Germinal center (tissue), 1 donor: ENCODE measurements at places on chromosomes 4 and X.

DNA sequence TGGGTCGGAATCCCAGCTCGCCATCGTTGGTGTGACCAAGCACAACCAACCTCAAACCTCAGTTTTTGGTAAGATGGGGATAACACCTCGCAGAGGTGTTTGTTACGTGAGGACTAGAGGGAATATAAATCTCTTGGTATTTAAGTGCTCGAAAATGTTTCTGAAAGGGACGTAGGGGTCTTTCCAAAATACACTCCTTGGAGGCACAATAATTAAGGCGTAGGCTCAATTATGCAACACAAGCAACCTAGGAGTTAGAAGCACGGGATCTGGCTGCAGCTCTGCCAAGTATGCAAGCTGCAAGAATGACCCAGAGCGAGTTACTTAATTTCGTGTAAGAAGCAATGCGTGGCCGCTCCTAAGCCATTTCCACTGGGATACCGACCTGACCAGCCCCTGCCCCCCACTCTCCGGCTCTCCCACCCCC, 552 bp downstream of the ADH5 start:
- no peak for DNase-seq

DNA sequence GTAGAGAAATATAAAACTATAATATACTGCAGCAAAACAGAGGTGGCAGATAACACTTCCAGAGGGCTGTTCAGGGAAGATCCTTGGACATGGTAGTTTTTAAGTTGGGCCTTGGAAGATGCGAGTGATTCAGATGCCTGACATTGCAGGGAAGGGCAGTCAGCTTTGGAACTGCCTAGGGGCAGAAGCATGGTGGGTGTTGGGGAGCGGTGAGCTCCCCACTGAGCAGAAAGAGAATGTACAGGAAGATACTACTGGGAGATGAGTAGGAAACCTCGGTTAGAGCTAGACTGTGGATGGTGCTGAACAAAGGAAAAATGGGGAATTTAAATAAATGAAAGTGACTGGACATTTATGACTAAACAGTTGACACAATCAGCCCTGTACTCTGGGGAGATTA, 24.9 kb upstream of the SEC24B start:
- DNase-seq: no peak

GRCh38 chr4:186487726-186488125, 67.6 kb downstream of the MTNR1A start:
- DNase-seq: no peak

DNA sequence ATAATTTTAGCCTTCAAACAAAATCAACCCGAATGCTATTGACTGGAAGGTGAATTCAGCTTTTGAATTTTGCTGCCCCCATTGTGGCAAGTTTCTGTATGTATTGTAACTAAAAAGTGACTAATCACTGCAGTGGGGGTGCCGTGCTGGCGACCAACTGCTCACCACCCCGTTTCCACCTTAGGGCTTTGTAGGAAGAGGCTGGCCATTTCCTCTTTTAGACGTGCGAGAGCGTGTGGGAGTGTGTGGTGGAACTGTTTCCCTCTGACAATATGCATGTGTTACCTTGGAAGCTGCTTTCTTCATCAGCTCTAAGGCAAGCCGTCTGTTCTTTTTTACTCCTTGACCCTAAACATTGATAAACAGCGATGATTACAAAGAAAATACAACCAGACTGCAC, 78.8 kb downstream of the SEL1L3 start:
- no peak for DNase-seq

- no peak for DNase-seq
These were observed 43.9 kb upstream of the SLC25A4 start for GRCh38 chr4:185099024-185099682.

DNA sequence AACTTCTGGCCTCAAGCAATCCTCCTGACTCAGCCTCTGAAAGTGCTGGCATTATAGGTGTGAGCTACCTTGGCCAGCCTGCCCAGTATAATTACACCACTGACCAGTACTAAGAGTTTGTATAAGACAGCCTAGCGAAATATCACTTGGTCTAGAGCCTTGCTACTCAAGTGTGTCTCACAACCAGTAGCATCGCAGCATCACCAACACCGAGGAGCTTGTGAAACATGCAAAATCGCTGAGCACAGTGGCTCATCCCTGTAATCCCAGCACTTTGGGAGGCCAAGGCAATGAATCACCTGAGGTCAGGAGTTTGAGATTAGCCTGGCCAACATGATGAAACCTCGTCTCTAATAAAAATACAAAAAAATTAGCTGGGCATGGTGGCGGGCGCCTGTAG, 102.0 kb upstream of the GATB start:
- DNase-seq: no peak

DNA sequence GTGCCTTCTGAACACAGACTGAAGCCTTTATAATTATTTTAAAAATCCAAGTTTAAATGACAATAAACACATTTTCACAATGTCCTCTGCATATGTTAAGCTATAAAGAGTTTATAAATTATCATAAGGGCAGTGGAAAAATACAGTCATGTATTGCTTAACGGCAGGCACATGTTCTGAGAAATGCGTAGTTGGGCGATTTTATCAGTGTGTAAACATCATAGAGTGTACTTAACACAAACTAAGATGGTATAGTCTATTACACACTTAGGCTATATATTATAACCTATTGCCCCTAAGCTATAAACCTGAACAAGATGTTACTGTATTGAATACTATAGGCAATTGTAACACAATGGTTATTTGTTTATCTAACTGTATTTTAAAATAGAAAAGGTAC, 254.7 kb downstream of the GABRG1 start:
- DNase-seq: no peak

GRCh38 chrX:53028678-53029077, 19.9 kb upstream of the GPR173 start:
- no peak for DNase-seq

- DNase-seq: no peak
These were observed 226.0 kb upstream of the PPP1R2C start for GRCh38 chrX:43003939-43004338.

- DNase-seq: peak; percentile 1
These were observed 134.3 kb downstream of the AMELX start for GRCh38 chrX:11427453-11428071.

- DNase-seq: no peak
These were observed 648.7 kb upstream of the DIPK2B start for GRCh38 chrX:45849261-45849862.

- no peak for DNase-seq
These were observed 252.7 kb downstream of the SPRY1 start for GRCh38 chr4:123649250-123649644.

DNA sequence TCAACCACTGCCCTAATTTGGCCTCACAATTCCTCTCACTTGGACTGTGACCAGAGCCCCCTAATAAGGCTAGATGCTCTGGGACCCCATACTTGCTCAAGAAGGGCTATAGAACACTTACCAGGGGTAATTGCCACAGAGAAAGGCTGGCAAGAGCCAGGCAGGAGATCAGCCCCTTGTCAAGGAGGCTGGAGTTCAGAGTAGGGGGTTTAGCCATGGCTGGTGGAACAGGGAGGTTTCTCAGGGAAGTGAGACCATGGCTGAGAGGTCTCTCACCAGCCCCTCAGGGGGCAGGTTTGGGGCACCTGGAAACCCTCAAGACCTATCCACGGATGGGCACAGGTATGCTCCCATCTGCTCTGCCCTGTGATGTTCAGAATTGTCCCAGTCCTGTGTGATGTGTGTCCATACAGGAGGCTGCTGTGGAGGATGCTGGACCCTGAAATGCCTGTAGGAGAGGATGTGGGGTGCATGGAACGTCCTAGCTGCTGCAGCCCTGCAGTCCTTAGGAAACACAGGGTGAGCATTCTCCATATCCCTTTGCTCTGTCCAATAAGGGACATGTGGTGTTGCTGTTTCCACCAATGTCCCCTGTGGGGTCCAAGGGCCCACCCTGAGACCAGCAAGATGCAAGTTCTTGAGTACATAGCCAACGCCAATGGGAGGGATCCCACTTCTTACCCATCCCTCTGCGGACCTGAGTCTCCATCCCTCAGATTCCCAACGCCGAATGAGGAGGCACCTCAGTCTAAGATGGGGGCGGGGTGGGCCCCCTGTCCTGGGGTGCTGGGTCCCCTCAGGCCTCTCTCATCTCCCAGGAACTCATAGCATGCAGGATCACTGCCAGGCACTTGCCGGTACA, 16.4 kb upstream of the HSFX1 start:
- DNase-seq: no peak

- DNase-seq: no peak
These were observed 60.2 kb downstream of the METTL14 start for GRCh38 chr4:118745357-118745756.

DNA sequence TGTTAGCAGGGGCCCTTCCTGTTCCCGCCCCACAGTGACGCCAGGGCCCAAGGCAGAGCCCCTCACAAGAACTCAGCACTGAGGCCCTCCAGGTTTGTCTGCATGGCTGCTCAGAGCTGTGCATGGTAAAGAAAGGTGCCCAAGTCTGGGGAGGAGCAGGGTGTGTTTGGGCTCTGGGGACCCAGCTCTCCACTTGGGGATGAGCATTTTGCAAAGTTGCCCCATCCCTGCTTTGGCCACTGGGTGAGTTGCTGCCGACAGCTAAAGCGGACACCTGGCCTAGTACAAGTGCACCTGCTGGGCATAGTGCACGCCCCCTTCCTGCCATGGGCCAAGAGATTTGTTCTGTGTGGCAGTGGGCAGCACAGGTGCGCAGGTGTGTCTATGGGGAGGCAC, 2.0 kb upstream of the MXD4 start:
- no peak for DNase-seq

DNA sequence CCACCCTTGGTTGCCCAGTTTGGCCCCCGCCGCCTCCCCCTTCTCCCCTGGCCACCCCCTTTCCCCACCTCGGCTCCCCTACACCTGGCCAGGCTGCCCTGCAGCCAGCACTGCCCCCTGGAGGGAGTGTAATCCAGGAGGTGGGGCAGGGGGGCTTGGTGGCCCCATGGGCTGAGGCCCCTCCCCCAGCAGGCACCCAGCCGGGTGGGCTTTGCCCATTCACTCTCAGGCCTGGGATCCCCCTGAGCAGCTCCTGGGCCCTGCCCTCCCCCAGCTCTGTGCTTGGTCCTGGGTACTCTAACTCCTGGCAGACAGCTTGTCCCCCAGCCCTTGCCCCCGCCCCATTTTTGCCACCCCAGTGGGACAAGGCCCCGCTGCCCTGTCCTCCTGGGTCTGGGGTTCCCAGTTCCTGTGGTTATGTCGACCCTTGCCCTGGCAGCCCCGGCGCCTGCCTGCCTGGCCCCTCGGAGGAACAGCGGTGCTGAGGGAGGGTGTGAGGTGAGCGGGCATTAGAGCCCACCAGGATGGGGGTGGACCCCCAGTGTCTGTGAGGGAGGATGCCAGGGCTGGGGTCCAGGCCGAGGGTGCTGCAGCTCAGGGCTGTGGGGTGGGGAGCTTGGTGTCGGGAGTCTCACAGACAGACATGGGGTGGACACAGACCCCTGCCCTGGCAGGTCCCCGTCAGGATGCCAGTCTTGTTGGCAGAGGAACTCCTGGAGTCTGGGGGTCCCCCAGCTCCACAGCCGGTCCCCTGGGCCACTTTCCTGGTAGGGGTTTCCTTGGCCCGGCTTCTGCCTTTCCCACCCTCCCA, 10.2 kb downstream of the NAT8L start:
- DNase-seq: no peak

DNA sequence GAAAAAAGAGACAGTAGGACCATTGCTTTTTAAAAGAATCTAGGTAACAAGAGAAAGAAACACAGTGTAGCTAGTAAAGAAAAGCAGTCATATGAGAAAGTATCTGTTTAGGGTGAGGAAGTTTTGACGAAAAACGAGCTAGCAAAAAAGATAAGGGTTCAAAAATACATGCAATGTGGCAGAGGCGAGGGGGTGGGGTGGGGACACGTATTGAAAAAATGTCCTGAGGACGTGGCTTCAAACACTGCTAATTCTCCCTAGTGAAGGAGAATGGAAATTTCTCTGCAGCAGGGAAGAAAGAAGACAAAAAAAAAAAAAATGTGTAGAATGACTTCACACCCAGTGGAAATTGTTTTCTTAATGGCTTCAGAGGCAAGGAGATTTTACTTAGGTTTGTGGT, 856.4 kb upstream of the INTU start:
- no peak for DNase-seq

DNA sequence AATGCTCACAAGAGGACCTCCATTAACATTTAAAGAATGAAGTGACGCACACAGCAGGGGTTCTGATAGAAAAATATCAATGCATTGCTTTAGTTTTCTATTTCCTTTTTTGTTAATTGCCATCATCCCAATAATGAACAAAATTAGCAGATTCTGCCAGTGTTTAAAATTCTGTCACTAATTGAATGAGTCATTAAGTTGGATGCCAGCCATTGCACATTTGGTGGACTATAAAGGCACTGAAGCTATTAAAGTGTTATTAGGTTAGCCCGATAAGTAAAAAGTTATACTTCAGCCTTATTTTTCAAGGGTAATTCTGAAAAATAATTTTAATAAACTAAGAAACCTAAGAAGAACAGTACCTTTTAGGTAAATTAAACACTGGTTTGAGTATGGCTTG, 53.1 kb downstream of the MAP3K15 start:
- DNase-seq: no peak

DNA sequence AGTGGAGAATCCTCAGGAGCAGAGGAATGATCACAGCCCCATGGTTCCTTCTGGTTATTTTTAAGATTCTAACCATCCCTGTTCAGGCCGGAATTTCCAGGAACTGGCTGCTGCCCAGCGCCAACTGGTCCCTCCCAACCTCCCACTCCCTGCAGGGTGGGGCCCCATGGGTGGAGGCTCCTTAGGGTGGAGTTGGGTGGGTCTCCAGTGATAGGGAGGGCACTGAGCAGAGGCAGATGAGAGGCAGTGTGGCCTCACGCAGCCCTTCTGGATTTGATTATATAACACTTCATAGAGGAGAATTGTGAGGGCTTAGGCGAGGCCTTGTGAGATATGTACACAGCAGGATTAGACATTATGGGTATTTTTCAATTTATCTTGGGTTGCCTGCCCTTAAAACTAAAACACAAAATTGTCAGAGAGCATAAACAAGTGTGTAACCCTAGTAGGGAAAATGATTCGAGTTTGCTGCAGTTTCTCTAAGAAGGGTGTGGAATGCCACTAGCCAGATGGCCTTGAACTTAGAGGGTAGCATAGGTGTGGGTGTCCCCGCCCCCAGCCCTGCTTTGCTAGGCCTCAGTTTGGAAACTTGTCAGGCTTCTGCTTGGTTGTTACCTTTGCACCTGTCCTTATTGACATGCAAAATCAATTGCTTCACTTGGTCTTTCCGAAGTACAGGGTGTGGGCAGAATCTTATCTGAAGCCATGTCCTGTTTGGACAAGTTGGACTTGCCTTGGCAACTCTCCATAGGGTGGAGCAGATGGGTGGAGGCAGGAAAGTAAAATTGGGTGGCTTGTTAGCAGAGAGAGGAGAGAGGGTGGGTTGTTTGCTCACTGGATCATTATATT, 9.4 kb downstream of the KLF3 start:
- no peak for DNase-seq

DNA sequence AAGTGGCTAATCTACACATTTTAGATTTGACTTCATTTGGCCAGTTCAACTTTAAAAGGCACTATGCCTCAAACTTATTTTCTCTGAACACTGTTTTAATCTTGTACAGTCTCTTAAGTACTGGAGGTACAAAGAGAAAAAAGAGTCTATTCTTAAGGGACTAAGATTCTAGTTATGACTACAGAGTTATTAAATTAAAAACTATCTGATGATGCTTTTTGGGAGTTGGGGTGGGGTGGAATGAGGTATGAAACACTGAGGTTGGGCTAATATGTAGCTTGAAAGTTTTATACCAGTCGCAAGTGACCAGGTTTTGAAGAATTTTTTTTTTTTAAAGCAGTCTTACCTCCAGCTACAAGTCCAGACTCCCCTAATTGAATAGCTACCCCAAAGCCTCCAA, 17.7 kb upstream of the GPR34 start:
- no peak for DNase-seq
